CD4-positive, alpha-beta T cell treated with Interleukin-2 at 100 ng/mL for 4 hours (primary cell): ENCODE measurements at places on chromosomes 5 and 9.
A peak's percentile ranks its signal among the peaks of the same experiment; 100 is the strongest.

DNA sequence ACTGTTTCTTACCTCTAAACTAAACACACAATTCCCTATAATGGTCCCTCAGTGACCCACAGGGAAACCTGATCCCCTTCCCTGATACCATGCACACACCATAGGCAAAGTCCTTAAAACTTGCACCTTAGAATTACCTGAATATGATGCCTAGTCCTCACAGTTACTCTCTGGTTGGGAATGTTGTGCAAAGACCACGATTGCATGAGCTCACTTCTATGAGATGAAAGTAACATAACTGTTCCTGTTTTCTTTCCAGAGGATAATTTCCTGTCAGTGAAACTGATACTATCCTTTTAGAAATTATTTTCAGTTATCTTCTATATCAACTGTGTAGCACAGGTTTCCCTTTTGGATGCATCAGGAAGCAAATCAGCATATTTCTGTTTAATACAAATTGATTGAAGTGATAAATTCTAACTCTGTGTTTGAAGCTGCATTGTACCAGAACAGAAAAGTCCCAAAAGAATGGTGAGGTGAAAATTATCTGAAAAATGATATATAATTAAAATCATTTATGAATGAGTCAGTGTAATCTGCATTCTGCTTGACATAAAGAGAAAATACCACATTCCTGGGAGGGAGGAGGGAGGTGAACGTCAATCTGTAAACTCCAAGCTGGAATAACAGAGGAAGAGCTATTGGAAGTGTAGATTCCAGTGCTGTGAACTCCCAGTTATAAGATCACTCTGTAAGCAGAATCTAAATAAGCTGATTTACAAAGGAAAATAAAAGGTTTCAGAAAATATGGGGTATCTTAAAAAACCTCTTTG, 51.2 kb upstream of the TNFAIP8 start:
- no peak for DNase-seq

- peak; percentile 11 for DNase-seq
These were observed 43.9 kb upstream of the EGFL7 start for GRCh38 chr9:136618580-136619547.

DNA sequence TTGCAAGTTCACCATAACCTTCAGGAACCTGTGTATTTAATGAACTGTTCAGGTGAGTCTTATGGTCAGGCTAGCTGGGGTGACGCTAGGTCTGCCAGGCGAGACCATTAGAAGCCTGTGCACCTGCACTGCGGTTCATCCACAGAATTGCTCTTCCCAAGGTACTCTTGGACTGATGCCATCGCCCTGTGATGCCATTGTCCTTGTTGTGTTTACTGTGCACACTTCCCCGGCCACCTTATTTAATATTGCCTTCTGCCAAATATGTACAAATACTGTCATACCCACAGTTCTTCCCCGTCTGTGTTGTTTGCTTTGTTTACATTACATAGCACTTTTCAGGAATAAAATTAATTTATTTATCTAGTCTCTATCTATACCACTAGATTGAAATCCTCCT, 66.3 kb downstream of the RCL1 start:
- DNase-seq, result no peak

GRCh38 chr9:99563364-99563763, 258.3 kb upstream of the NR4A3 start:
- no peak for DNase-seq

DNA sequence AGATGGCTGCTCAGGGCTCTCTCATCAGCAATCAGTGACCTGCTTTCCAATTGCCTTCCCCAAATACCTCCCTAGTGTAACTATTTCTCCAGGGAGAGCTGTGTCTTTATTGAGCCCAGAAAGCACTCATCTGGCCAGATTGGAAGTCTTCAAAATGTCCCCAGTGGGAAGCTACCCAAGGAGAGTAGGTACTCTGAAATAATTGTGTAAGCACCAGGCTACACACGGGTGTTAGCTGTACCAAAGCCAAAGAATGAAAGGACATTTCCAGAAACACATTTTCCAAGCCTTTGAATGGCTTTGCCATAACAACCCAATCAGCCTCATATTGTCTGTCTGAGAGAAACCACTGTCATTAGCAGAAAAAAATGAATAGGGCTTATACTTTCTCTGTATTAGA, 318.8 kb downstream of the FAM170A start:
- no peak for DNase-seq

DNA sequence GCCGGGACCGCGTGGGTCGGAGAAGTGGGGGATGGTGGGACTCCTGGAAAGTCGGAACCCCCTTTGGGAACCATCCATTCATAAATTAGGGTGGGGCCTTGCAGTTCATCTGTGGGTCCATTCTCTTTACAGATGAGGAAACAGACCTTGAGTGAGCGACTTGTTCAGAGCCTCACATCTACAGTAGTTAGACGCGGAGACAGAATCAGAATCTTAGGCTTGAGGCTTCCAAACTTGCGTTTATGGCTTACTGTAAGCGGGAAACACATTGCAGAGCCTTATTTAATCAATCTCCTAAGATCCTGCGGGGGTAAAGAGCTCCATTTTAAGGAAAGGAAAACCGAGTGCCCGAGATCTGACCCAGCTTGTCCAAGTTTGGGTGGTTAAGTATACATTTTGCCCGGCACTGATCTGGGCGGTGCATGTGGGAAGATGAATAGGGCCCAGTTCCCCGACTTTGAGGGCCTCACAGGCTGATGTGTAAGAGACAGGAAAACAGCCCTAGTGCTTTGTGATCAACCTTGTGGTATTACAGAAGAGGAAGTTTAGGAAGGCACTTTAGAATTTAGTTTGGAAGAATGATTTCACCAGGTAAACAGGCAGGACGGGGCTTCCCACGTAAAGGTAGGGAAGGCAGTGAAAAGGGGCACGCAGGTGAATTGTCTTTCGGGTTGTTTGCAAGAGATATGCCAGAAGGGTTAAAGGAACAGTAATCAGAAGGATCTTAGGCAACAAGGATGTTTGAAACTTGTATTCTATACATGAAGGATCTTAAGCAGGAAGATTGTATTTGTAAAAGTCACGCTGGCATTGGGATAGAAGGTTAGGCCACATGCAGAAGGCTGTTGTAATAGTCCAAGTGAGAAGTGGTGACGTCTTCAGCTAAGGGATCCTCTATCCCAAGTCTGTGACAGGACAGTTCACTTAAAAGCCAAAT, 744 bp downstream of the TARS1 start:
- DNase-seq, result peak; percentile 36

DNA sequence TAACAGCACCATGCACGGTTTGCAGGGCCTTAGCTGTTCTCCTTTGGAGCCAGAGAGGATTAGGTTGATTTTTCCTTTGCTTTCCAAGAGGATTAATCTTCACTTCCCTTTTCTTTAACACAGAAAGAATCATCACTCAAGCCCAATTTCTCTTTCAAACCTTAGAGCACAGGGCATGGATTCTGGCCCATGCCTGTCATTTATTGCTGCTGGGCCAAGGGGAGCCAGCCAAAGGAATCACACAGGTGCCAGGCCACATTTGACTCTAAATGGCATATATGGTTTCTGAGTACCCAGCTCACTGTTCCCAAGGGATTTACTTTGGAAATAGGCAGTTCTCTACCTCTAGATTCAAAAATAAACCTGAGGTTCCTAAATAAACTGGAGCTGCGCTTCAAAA, 58.3 kb downstream of the FBXL7 start:
- no peak for DNase-seq

DNA sequence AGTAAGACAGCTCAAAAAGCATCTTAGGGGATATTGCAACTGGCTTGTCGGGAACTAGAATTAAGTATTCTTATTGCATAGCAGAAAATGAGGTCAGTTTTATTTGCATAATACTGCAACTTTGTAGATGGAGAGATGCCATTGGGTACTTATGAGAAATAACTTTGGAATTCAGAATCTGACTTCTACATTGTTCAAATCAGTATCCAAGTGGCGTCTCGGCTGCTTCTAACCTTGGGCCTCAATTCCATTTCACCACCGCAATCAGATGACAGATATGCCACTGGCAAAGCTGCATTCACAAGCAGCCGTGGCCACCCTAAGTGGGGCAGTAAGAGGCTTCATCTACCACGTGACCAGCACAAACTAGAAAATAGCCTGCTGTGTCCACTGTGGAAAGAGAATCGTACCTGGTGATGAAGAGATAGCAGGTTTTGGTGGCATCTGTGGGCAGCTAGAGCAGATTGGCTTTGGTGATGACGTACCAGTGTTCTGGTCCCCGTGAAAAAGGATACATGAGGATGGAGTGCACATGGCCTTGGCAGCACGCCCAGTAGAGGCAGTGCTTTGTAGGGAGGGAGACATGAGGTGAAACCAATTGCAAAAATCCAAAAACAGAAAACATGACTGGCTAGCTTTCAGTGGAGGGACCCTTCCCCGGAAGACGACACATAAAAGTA, 116.6 kb downstream of the KLHL3 start:
- DNase-seq, result no peak

GRCh38 chr9:89021154-89021803, 30.0 kb downstream of the S1PR3 start:
- DNase-seq, result no peak

DNA sequence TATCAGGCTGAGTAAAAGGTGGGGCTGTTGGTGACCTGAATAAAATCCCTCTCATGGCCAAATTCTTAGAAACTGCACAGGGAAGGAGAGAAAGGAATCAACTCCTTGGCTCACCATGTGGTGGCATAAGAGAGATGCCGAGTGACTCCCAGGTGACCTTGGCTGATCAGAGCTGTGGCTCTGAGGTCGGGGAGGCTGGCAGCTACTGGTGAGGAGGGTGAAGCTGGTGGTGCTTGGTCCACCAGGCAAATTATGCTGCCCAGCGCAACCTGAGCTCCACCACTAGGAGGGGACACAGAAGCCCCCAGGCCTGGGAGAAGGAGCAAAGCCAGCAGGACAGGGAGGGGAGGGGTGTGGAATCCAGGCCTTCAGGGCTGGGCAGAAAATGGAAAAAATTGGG, 111.2 kb upstream of the IL12B start:
- no peak for DNase-seq

DNA sequence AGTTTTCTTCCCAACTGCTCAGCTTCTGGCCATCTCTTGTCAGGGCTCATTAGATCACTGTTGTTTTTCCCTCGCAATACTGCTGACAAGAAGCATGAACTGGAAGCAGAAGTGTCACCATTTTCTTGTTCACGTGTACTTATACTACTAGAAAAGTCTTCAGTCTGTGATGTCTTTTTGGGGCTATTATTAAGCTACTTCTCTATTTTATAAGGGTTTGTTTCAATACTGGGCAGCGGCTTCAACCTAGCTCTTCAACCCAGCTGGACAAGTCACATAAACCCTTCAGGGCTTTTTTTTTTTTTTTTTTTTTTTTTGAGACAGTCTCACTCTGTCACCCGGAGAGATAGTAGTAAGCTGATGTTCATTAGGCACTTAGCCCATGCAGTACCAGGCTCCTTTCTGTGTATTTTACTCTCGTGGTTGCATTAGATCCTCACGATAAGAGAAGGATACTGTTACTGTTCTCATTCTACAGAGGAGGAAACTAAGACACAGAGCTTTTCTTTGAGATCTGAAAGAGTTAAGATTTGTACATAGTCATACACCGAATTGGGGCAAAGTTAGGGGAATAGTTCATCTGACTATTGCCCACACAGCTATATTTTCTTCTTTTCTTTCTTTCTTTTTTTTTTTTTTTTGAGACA, 20.5 kb downstream of the RAPGEF1 start:
- peak; percentile 33 for DNase-seq

- no peak for DNase-seq
These were observed 13.1 kb downstream of the PROP1 start for GRCh38 chr5:177982956-177983355.

- DNase-seq, result no peak
These were observed 100.3 kb downstream of the NSG2 start for GRCh38 chr5:174145821-174146220.

DNA sequence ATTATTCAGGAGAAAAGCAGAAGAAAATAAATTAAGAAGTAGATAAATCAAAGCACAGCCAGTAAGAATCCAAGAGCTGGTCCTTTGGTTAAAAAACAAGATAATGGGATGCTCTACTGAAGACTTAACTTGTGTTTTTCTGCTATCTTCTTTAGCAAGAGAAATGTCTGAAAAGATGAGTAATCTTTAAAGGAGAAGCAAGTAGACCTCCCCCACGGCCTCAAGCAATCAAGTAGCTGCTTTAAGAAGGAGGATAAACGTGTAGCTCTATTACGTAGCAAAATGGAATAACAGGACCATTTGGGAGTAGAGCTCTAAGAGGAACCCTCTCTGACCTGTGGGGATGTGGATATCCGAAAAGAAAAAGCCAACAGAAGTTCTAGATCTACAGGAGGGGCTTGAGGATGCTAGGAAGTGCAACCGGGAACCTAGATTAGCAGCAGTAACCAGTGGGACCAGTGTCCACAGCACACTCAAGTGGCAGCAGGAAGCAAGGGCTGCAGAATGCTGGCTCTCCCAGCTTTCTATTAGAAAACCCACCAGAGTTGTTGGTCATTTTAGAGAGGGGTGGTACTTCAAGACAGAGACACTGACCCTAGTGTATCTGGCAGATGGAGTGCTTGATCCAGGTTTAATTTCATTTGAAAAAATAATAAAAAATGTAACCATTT, 185.4 kb downstream of the GABBR2 start:
- no peak for DNase-seq

GRCh38 chr5:152813526-152813925, 408.4 kb upstream of the NMUR2 start:
- no peak for DNase-seq

GRCh38 chr5:37110135-37110534, 139.0 kb downstream of the CPLANE1 start:
- DNase-seq, result no peak

- DNase-seq, result no peak
These were observed 44.2 kb downstream of the NKD2 start for GRCh38 chr5:1052641-1053390.

DNA sequence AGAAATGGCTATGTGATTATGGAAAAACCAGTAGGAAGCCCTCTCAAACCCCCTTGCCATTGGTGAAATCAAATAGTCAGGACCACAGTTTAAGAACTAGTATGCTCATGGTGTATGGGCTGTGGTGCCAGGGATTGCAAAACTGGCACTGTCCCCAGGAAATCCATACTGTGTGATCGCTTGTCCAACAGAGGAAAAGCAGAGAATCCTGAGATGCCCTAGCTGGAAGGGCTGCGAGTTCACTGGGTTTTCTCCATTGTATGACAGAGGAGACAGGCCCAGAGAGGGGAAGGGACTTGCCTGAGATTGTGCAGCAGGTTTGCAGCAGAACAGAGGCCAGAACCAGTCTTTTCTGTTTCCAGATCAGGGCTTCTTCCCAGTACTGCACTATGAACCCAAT, 12.5 kb downstream of the SEC61B start:
- DNase-seq, result no peak

DNA sequence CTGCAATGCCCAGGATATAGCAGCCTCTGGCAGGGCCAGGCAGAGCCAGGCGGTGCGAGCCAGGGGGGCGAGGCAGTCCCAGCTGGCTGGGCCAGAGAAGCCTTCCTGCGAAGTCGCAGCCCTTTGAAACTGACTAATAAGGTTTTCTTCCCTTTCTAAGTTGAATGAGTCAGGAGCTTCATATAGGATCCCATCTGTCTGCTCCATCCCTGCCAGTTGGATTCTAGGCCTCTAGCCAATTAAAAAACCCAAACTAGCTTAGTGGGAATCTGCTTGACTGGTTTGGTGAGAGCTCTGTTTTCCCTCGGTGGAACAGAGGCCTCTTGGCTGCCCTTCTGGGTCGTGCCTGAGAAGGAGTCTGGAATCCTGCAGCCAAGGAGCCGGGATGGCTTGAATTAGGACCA, 70.1 kb upstream of the RAPGEF1 start:
- DNase-seq, result no peak
